ENCODE measurements at places on chromosomes 13 and 19. TPM values are rescaled to one million over a fixed set of nuclear protein-coding genes. Genes with fewer than 3 reads are reported as not detected.

Gene DLL3
- total RNA-seq = 0.17 TPM

Gene CCDC61
- total RNA-seq = 8.1 TPM

Gene CIC
- total RNA-seq = 20.6 TPM

Gene NAPSA
- total RNA-seq = not detected

Gene ZSCAN5C
- not detected for total RNA-seq

Gene OR7A5
- total RNA-seq = not detected

Gene OR4F17
- total RNA-seq = not detected

Gene TMED1
- total RNA-seq = 43.1 TPM

Gene CRX
- total RNA-seq = not detected

Gene HSPB6
- total RNA-seq = 0.17 TPM

Gene SIGLEC11
- not detected for total RNA-seq

Gene CATSPERD
- not detected for total RNA-seq

Gene CNFN
- total RNA-seq = not detected

Gene PSG4
- total RNA-seq = 0.14 TPM

Gene FCHO1
- 0.51 TPM for total RNA-seq

Gene SIAH3
- under 0.01 TPM for total RNA-seq

Gene DCLK1
- 38.1 TPM for total RNA-seq

Gene LYPD3
- total RNA-seq = 0.17 TPM

Gene TMEM150B
- not detected for total RNA-seq

Gene RFXAP
- 1.9 TPM for total RNA-seq

Gene ONECUT3
- not detected for total RNA-seq

Gene NLRP4
- total RNA-seq = not detected

Gene PTPRH
- total RNA-seq = 0.17 TPM

Gene TLE6
- 2.7 TPM for total RNA-seq

All from dermis blood vessel endothelial cell (primary cell).